ENCODE measurements at places on chromosomes 3 and 15. TPM values are rescaled to one million over a fixed set of nuclear protein-coding genes. Genes with fewer than 3 reads are reported as not detected.

- DNase-seq = no peak
Observed at GRCh38 chr3:58722561-58722960, 56.0 kb upstream of the FAM3D start.

- no peak for DNase-seq
Observed at GRCh38 chr3:72786668-72787067, 61.6 kb downstream of the SHQ1 start.

DNA sequence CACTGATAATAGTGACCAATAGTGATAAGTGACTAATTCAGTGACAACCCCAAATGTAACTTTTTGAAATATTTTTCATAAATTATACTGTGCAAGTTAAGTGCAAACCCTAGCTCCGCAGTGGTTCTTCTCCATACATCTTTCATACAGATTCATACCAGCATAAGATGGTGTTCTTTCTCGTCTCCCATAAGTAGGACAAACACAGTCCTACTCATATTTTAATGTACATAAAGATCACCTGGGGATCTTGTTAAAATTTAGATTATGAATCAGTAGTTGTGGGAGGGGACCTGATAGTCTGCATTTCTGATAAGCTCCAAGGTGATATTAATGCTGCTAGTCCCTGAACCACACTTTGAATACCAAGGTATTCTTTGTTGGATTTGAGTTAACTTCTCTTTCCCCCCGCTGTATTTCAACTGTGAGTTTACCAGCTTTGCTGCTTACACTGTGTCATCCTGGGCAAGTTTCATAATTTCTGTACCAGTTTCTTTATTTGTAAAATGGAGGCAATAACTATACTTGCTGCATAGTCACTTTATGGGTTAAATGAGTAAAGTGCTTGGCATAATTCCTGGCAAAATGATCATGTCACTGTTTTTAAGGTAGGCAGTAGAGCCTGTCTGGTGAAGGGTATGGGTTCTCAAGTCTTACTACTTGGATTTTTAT lies 34.7 kb upstream of the C3orf38 start:
- DNase-seq = no peak

DNA sequence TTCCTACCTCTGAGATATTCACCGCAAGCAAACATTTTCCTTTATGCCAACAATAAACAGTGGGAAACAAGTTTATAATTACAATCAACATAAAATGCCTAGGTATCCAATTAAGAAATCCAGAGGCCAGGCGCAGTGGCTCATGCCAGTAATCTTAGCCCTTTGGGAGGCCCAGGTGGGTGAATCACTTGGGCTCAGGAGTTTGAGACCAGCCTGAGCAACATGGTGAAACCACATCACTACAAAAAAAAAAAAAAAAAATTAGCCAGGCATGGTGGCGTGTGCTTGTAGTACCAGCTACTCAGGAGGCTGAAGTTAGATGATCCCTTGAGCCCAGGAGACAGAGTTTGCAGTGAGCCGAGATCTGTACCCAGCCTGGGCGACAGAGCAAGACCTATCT lies 17.3 kb downstream of the TBC1D2B start:
- no peak for DNase-seq

DNA sequence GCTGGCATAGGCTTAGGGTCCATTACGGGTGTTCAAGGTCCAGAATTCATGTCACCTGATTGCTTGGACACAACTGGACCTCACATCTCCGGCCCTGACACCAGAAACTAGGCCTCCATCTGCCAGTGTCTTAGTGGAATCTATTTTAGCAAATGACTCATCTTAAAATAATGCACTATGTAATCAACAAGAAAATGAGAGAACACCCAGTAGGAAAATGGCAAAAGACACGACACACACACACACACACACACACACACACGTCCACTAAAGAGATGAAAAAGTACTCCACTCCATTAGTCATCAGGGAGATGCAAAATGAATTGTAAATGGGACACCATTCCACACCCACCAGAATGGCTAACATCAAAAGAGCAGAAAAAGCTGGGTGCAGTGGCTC lies 11.2 kb downstream of the APBA2 start:
- peak; percentile 80 for DNase-seq

DNA sequence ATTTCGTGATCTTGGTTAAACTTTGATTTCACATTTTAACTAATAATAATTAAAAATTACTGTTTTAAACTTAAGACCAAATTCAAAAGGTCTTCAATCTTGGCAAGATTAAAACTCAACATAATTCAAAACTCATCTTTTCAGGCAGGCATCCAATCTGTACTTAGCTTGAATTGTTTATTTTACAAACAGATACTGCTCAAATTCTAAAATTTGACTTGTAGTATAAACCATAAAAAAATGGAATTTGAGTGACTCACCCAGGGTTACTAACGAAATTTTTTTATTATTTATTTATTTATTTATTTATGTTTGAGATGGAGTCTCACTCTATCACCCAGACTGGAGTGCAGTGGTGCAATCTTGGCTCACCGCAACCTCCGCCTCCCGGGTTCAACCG lies 64.4 kb downstream of the GAP43 start:
- no peak for DNase-seq

DNA sequence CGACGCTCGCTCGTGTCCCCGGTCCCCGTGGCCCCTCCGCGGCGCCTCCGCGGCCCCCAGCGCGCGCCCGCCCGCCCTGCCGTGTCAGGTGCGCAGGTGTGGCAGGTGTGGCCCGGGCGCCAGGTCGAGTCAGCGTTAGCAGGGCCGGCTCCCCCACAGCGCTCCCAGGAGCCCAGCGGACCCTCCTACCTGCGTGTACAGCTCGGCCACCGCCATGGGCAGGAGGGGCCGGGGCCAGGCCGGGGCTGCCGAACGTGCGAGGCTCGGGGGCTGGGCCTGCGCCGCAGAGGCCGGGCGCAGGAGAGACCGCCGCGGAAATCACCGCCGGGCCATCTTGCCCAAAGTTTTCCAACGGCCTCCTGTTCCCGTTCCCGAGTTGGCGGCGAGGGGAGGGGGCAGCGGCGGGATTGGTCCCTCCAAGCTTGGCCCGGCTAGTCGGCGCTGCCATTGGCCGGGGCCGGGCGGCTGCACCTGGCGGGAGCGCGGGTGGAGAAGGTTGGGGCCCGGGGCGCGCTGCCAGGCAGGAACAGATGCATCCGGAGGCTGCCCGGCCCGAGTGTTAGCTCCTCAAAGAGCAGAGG lies at the start of gene MYO5C:
TSS of gene MYO5C (minus strand) at position 384 of the 581 bp plus-strand sequence. CDS start at position 216, 168 bp downstream.
- peak; percentile 54 for DNase-seq

DNA sequence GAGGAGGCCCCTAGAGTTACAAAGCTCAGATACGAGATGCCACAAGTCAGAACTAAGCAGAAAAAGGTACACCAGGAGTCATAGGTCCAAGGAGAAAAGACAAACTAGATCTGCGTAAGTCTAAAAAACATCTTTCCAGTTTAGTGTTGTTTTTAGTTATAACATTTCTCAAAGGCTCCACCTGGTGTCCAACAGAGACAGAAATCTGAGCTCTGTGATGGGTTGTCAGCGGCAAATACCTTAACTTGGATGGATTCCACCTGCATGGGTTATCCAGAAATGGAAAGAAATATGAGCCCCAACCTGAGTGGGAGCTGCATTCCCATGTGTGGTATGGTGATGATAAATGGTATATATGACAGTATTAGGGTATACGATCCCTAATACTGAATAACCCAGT lies 238.6 kb upstream of the CHRM5 start:
- DNase-seq = peak; percentile 16

GRCh38 chr3:157154563-157155330 lies 5.2 kb downstream of the CCNL1 start:
- no peak for DNase-seq

GRCh38 chr3:10373686-10374261 lies 52.9 kb upstream of the SEC13 start:
- DNase-seq = no peak

DNA sequence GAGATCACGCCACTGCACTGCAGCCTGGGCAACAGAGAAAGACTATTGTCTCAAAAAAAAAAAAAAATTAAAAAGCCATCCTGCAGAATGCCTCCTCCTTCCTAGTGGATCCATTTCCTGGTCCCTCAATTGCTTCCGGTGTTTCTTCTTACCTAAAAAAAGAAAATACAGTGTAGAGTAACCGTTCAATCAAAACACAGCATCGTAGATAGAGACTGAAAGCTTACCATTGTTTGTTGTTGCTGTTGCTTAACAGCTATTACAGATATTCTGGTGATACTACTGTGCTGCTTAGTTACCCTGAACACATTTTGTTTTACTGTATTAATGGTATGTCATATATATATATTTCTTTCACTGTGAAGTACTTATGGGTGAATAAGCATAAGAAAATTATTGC lies 105.5 kb upstream of the LRRFIP2 start:
- no peak for DNase-seq

- DNase-seq = no peak
Observed at GRCh38 chr3:21542656-21543379, 208.2 kb downstream of the ZNF385D start.

- no peak for DNase-seq
Observed at GRCh38 chr3:120908030-120908794, at the start of gene STXBP5L. STXBP5L (plus strand) TSS chr3:120908205; CDS start chr3:120909579, 1,374 bp downstream.

The HEXA gene
- 177 TPM for total RNA-seq

The PIGX gene
- 43.5 TPM for total RNA-seq

The ZNF774 gene
- total RNA-seq = 3.7 TPM

The LRRC2 gene
- total RNA-seq = not detected

The UROC1 gene
- not detected for total RNA-seq

The CPN2 gene
- total RNA-seq = not detected

The CYP1A2 gene
- total RNA-seq = not detected

The LRTM1 gene
- not detected for total RNA-seq

The TRAT1 gene
- total RNA-seq = not detected
